ENCODE measurements at places on chromosomes 13 and 19.

DNA sequence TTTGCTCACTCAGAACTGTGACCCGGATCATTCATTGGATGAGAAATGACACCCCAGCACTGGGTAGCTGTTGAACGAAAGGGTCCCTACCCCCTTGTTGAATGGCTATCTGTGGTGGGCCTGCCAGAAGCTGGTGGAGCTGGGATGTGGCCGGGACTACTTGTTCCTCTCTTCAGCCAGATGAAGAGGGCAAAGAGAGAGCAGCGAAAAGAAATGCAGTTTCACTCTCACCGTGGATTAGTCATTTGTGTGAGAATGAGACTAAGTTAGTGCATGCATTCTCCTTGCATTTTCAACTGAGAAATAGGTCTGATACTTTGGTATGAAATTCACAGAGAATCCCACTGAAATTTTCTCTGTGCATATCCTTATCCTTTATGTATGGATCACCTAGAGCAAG is 553.1 kb downstream of the IRS2 start:
- DNase-seq: no peak

GRCh38 chr13:110137680-110138009 is 169.3 kb downstream of the COL4A1 start:
- DNase-seq: no peak

- peak; percentile 66 for DNase-seq
Observed at GRCh38 chr13:23440821-23441618, 7.5 kb upstream of the SACS start.

- DNase-seq: peak; percentile 64
Observed at GRCh38 chr19:42253245-42254088, 1.5 kb downstream of the ERF start.

DNA sequence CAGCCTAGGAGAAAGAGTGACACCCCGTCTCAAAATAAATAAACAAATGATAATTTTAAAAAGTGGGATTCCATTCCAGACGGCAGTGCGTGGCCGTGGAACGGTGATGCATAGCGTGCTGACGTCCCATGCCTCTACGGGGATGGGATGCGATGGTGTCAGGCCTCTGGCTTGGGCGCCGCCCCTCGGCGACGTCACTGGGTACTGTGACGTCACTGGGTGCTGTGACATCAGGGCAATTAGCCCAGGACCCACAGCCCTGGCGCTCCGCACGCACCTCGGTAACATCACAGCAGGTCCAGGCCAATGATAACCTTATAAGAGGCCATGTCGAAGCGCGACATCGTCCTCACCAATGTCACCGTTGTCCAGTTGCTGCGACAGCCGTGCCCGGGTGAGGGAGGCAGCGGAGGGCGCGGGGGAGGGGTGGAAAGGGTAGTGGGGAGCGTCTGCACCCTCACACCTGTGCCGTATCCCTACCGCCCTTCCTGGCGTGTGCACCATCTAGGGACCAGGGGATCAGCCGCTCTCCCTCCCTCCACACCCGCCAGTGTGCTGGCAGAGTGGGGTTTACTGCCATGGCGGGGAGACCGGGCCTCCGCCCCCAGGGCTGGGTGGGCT is at the start of gene GAPDHS:
GAPDHS (plus strand) TSS at position 256 of the 621 bp plus-strand sequence; CDS start at position 328, 72 bp downstream.
- DNase-seq: no peak

GRCh38 chr13:96948127-96948526 is 46.1 kb downstream of the OXGR1 start:
- DNase-seq: no peak

DNA sequence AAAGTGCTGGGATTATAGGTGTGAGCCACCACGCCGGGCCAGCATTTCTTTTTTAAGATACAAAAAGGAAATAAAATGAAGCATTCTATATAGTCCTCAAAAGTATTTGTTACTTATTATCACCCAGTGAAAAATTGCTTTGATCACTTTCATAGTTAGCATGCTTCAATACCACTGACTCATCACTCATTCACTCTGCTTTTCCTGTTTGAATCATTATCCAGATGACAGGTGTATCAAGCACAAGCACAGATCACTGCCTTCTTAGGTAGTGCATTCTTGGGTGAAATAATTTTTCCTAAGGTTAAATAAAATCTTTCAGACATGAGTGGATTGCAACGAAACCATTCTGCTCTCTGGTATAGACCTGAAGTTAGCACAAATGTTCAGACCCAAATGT is 35.8 kb upstream of the SPART start:
- peak; percentile 9 for DNase-seq

DNA sequence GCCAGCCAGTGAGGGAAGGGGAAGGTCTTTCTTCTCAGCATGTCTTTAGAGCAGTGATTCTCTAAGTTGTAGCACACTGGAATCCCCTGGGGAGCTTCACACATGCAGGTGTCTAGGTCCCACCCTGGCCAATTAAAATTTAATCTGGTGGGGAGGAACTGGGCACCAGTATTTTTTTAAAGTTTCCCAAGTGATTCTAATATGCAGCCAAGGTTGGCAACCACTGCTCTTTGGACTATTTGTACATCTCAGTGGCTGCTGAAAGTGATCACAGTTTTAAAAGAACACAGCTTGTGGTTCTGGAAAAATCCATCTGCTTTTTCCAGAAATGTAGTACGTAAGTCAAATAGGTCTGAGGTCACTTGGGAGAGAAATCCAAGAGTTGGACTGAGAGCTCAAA is 10.7 kb upstream of the KATNAL1 start:
- DNase-seq: no peak

DNA sequence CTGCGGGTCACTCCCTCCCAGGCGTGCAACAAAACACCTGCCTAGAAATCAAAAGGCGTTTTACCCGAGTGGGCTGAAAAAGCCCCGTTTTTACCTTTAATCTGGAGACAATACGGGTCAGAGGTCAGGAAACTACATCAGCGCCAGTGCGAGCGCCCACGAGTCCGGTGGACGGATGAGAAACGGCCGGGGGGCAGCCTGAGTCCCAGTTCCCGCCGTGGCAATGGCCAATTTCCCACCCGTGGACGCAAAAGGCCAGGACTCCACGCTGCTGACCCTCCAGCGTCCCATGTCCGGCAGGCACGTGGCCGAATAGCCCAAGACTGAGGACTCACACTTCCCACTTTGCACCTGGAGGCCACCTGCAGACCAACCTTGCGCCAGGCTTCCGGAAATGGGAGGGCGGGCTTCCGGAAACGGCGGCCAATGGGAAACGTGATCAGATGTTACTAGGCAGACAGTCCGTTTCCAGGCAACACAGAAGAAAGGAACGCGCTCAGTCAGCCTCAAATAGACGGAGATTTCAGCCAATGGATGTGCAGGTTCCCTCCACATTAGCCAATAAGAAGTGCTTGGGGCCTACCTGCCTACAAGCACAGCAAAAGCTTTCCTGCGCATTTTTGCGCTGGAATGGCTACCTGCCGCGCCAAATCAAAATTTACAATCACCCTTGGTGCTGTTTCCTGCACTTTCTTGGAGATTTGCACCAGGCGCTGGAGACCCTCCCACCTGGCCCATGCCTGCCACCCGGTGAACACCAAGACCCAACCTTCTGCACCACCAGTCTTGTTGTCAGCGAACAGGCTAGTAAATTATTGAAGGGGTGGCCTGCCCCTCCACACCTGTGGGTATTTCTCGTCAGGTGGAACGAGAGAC is 47.4 kb downstream of the ZFP14 start:
- DNase-seq: peak; percentile 51

DNA sequence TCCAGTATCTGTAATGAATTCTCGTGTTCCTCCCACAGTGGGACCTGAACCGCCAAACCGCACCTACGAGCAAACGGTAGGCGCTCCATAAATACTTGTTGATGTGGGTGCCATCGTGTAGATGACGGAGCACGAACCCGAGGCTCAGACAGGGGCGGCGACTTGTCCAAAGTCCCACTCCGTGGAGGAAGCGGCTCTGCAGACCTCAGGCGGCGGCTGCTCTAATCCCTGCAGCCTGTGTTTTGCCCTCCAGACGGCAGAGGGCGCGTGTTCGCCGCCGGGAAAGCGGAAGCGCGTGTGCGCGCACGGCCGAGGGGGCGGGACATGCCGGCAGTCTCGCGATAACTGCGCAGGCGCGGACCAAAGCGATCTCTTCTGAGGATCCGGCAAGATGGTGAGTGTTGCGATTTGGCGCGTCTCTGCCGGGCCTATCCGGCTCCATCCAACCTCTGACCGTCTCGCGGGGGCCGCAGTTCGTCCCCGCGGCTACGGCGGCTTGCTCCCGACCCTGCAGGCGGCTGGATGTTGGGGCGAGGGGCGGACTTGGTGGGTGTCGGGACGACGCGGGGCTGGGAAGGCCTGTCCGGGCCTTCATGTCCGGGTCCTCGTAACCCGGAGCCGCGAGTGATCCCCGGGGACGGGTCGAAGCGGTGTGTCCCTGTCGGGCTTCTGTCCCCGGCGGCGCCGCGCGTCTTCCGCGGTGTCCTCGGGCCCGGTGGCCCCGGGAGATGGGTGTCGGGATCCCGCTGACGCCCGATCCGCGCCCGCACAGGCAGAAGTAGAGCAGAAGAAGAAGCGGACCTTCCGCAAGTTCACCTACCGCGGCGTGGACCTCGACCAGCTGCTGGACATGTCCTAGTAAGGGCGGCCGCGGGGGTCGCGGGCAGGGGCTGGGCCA is at the start of gene RPS15:
RPS15 (plus strand) TSS at position 362 of the 898 bp plus-strand sequence; CDS start at position 392, 30 bp downstream.
- DNase-seq: peak; percentile 98

DNA sequence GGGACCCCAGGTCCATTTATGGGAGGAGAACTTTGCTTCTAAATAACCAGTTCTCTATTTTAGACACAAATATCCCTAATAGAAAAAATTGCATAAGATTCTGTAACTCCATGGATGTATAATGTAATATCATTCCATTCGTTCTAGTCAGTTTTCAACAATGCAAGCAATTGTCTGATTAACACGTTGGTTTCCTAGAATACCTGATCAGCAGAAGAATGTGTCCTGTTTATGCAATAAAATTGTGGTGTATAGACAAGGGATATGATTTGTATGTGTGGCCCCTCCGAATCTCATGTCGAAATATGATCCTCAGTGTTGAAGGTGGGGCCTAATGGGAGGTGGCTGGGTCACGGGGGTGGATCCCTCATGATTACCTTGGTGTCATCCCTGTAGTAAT is 62.1 kb downstream of the RUBCNL start:
- DNase-seq: no peak

DNA sequence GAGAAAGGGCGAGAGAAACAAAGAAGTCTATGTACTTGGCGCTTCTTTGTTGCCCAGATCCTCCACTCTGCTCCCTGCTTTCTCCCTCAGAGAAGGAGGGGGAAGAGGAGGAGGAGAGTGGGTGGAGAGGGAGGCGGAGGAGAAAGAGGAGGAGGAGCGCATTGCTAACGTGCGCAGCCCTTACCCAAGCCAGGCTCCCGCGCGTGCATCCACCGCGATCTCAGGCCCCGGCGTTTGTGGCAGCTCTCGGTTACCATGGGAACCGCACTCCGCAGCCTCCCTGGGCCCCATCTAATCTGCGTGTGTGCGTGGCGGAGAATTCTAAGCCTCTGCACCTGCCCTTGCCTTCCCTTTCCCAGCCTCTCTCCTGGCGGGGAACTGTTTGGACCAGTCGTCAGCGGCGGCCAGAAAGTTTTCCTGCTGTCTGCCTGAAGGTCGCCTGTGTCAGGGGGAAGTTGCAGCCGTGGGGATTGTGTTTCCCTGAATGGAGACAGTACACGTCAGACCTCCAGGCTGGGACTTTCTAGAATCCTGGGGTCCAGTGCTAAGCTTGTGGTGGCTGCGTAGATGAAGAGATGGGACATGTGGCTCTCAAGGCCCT is at the start of gene ERICH6B:
ERICH6B (minus strand) TSS at position 239 of the 601 bp plus-strand sequence. CDS start 18,734 bp downstream, outside the sequence.
- DNase-seq: peak; percentile 70

- peak; percentile 94 for DNase-seq
Observed at GRCh38 chr19:4051175-4052101, 15.3 kb downstream of the ZBTB7A start.

- DNase-seq: no peak
Observed at GRCh38 chr13:98780451-98780850, 28.0 kb upstream of the SLC15A1 start.

- no peak for DNase-seq
Observed at GRCh38 chr13:24287748-24288287, 21.6 kb upstream of the C1QTNF9 start.

- no peak for DNase-seq
Observed at GRCh38 chr13:25493931-25494640, 122.3 kb downstream of the ATP8A2 start.

- no peak for DNase-seq
Observed at GRCh38 chr19:38211151-38211591, 12.9 kb downstream of the DPF1 start.

GRCh38 chr19:45785097-45785496 is 2.8 kb upstream of the DMPK start:
- DNase-seq: no peak

GRCh38 chr13:65892859-65893258 is 1337.3 kb downstream of the PCDH9 start:
- DNase-seq: no peak

DNA sequence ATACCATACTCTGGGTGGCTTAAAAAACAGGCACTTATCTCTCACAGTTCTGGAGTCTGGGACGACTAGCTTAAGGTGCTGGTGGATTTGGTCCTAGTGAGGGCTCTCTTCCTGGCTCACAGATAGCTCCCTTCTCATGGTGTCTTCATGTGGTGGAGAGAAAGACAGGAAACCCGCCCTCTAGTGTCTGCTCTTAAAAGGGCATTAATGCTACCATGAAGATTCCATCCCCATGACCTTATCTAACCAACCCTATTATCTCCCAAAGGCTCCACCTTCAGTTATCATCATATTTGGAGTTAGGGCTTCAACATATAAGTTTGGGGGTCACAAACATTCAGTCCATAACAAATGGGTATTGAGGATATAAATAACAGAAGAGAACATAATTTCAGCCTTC is 139.4 kb downstream of the HS6ST3 start:
- DNase-seq: peak; percentile 34

- no peak for DNase-seq
Observed at GRCh38 chr13:21616205-21616866, 12.4 kb upstream of the MICU2 start.

DNA sequence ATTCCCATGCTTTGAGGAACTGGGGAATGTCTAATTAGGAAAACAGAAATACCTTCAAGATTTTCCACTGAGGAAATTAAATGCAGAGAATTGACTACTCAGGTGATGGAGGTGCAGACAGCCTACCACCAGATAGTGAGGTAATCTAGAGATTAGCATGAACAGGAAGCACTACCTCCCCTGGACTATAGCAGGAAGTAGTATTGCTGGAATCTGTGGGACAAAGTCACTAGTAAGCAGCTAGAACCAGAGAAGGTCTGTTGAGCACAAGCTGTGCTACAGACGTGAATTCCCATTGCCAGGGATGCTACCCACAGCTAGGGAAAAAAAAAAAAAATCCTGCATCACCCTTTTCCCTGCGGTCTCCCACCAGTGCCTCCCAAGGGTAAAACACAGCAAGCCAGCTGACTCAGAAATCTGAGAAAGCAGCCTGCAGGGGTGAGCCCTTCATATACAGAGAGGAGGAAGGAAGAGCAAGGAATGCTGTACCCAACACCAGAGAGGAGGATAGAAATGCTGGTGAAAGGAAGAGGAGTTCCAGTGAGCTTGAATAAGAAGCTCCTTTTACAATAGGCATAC is 10.2 kb downstream of the ENOX1 start:
- DNase-seq: no peak

DNA sequence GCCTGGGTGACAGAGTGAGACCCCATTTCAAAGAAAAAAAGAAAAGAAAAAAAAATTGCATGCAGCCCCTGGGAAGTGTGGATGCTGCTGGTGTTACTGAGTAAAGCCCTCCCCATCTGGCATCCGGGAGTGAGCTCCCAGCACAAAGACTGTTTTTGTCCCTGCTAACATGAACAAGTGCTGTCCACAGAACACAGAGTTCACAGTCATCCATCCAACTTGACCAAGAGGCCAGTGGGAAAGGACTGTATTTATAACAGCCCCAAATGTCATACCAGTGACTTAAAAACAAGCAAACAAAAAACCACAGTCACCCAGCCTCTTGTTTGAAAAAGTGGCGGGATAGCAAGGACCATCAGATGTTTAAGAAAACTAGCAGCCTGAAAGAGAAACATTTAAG is 10.8 kb downstream of the FBXO17 start:
- no peak for DNase-seq

- DNase-seq: no peak
Observed at GRCh38 chr19:49490287-49491029, 3.0 kb downstream of the RPL13A start.
